A549 treated with ZK216348 at 1 μM for 4 hours (cell line): ENCODE measurements at places on chromosomes 1 and 21. TPM values are rescaled to one million over a fixed set of nuclear protein-coding genes. Genes with fewer than 3 reads are reported as not detected.

EFNA3 gene
- total RNA-seq: 5.0 to 6.2 TPM (median 5.8 TPM) in 5 replicates

CHAF1B gene
- total RNA-seq: 10.5 to 13.3 TPM (median 11.6 TPM) in 5 replicates

HSF2BP gene
- total RNA-seq: 1.5 to 2.5 TPM (median 2.1 TPM) in 5 replicates

SFN gene
- total RNA-seq: 393 to 693 TPM (median 641 TPM) in 5 replicates

NEXN gene
- 5.0 to 15.4 TPM (median 7.0 TPM) in 5 replicates for total RNA-seq

NUAK2 gene
- total RNA-seq: 22.6 to 34.1 TPM (median 31.0 TPM) in 5 replicates

LCA5L gene
- 1.1 to 2.2 TPM (median 1.3 TPM) in 5 replicates for total RNA-seq

LCE1C gene
- total RNA-seq: not detected in 5 replicates

PIGR gene
- total RNA-seq: not detected in 5 replicates

RHD gene
- total RNA-seq: not detected in 5 replicates

PRRX1 gene
- total RNA-seq: 0.04 to 0.74 TPM in 2 of 5 replicates, not detected in the others

SPRR3 gene
- not detected in 5 replicates for total RNA-seq

FCMR gene
- 4.5 to 7.0 TPM (median 4.8 TPM) in 5 replicates for total RNA-seq

S100A12 gene
- total RNA-seq: not detected in 5 replicates

BRDT gene
- not detected in 5 replicates for total RNA-seq

KCNE1 gene
- total RNA-seq: not detected in 5 replicates

DCST2 gene
- 0.47 to 0.72 TPM (median 0.64 TPM) in 4 of 5 replicates, not detected in the other for total RNA-seq

PLA2G4A gene
- total RNA-seq: 8.3 to 11.9 TPM (median 10.3 TPM) in 5 replicates

AK5 gene
- total RNA-seq: 5.8 to 13.3 TPM (median 6.9 TPM) in 5 replicates

HIVEP3 gene
- total RNA-seq: 2.0 to 3.4 TPM (median 3.0 TPM) in 5 replicates

SERPINC1 gene
- total RNA-seq: 0.28 TPM in 1 of 5 replicates, not detected in the others

GBP1 gene
- 0.08 to 0.44 TPM (median 0.19 TPM) in 5 replicates for total RNA-seq

SIK1 gene
- 10.1 to 28.3 TPM (median 17.2 TPM) in 5 replicates for total RNA-seq

OR2AK2 gene
- not detected in 5 replicates for total RNA-seq

RSPH1 gene
- 0.34 to 1.3 TPM (median 0.67 TPM) in 5 replicates for total RNA-seq

CACHD1 gene
- 1.1 to 1.8 TPM (median 1.6 TPM) in 5 replicates for total RNA-seq
